ENCODE measurements at places on chromosomes 12 and 14.

GRCh38 chr14:92792885-92793284, 1.2 kb upstream of the GOLGA5 start:
- DNase-seq = no peak

GRCh38 chr12:62190689-62191490, 69.3 kb upstream of the USP15 start:
- no peak for DNase-seq

GRCh38 chr12:46886541-46887041, 60.8 kb upstream of the SLC38A4 start:
- no peak for DNase-seq

DNA sequence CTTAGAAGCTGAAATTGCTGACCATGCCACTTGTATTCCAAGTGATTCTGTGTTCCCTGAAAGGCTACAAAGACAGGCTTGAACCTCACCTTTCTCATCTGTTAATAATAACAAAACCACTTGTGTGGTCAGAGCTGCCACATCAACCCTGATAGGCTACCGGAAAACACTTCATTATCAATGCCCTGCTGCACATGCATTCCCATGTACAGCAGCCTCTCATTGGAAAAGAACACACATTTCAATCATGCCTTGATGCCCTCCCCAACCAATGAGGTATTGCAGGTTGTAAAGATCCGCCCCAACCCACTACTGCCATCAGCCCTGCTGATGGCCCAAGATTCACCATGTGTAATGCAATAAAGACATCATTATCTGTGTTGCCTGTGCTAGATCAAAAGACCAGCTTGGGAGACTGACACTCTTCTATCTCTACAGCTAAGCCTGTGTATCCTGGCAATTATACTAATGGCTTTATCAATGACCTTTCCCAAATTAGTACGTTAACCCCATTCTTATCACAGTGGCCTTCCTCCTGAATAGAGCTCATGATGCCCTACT, 2.8 kb downstream of the GPR19 start:
- DNase-seq = no peak

GRCh38 chr12:72236071-72236705, 36.0 kb upstream of the TRHDE start:
- no peak for DNase-seq

- no peak for DNase-seq
Measured at GRCh38 chr14:99891900-99892299, 98.7 kb downstream of the EML1 start.

Data from 8988T (cell line).